ENCODE measurements at places on chromosomes 2 and 18.

DNA sequence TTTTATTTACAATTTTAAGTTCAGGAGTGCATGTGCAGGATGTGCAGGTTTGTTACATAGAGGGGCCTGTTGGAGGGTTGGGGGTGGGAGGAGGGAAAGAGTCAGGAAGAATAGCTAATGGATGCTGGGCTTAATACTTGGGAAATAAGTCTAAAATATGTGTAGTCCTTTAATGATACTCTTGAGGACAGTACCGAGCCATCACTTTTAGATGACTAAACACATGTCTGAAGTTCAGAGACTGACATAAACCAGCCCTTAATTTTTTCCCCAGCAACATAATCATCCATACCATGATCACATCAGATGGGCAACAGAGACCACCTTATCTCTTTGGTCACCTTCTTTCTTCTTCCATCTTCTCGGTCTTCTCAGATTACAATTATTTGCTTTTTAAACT, 189.1 kb upstream of the COL3A1 start:
- DNase-seq, result no peak

- DNase-seq, result no peak
These were observed 47.6 kb downstream of the HNRNPLL start for GRCh38 chr2:38554973-38555595.

- DNase-seq, result no peak
These were observed 25.0 kb downstream of the SERPINB8 start for GRCh38 chr18:63994783-63995399.

- DNase-seq, result no peak
These were observed 71.3 kb upstream of the TXNDC2 start for GRCh38 chr18:9814431-9814830.

DNA sequence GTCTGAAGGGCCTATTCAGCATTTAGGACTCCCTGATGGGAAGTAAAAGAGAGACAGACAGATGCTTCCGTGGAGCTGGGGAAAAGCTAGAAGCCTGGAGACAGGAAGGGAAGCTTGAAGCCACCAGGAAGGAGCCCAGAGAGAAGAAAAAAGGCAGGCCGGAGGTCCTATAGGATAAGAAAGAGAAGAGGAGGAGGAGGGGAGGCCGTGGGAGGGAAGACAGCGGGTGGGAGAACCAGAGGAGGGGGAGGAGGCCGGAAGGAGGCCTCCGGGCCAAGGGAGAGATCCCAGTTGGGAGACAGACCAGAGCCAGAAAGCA, 107.1 kb upstream of the PKDCC start:
- DNase-seq, result no peak

DNA sequence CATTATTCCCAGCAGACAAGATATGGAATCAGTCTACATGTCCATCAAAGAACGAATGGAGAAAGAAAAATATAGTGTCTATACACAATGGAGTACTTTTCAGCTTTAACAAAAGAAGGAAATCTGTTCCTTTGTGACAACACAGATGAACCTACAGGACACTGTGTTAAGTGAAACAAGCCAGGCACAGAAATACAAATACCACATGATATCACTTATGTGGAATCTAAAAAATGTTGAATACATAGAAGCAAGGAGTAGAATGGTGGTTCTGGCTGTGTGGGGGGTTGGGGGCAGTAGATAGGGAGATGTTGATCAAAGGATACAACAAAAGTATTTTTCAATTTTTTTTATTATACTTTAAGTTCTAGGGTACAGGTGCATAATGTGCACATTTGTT, 347.7 kb upstream of the MAP2 start:
- DNase-seq, result no peak

- no peak for DNase-seq
These were observed 1004.1 kb upstream of the NRXN1 start for GRCh38 chr2:52036024-52036423.

- DNase-seq, result no peak
These were observed 37.9 kb upstream of the ASB1 start for GRCh38 chr2:238388794-238389193.

- no peak for DNase-seq
These were observed 36.2 kb upstream of the BMP10 start for GRCh38 chr2:68907232-68907919.

DNA sequence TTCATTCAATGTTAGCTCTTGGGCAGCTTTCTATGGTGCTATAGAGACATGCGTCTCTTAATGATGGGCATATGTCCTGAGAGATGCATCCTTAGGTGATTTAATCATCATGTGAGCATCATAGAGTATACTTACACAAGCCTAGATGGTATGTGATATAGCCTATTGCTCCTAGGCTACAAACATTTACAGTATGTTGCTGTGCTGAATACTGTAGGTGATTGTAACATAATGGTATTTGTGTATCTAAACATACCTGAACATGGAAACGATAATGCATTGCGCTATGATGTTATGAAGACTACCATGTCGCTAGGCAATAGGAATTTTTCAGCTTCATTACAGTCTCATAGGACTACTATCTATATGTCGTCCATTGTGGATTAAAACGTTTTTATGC, 89.4 kb downstream of the ARHGAP15 start:
- DNase-seq, result no peak

- DNase-seq, result no peak
These were observed 25.0 kb upstream of the SPAG16 start for GRCh38 chr2:213259266-213259665.

GRCh38 chr2:202101026-202101579, 28.0 kb downstream of the KIAA2012 start:
- no peak for DNase-seq

DNA sequence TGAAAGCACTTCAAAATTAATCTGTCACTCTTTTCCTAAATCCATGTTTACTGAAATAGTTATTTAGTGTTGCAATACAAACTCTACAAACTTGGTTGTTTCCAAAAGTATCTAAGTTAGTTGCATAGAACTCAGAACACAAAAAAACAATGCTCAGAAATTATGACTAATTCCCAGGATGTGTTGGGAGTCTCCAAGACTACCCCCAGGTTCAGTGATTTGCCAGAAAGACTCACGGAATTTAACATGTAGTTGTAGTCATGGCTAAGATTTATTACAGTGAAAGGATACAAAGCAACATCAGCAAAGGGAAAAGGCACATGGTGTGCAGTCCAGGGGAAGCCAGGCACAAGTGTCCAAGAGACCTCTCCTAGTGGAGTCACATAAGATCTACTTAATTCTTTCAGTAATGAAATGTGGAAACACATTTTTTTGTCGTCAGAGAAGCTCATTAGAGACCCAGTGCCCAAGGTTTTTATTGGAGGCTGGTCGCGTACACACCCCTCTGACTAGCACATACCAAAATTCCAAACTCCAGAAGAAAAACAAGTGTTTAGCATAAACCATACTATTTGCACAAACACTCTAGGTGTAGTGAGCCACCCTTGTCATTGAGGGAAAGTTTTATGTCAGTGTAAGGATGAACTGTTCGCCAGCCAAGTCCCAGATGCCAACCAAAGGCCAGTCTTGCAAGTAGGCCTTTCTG, 43.3 kb upstream of the CYP20A1 start:
- DNase-seq, result no peak

- no peak for DNase-seq
These were observed 402.0 kb upstream of the LRRTM1 start for GRCh38 chr2:80706541-80706940.

GRCh38 chr2:2097549-2097948, 233.5 kb downstream of the MYT1L start:
- no peak for DNase-seq

Measured in esophagus squamous epithelium (tissue), 5 donors.